ENCODE measurements at places on chromosomes 12 and 14. TPM values are rescaled to one million over a fixed set of nuclear protein-coding genes. Genes with fewer than 3 reads are reported as not detected.

The COCH gene
- total RNA-seq = 25.7 TPM

The KRT85 gene
- not detected for total RNA-seq

The RNASE2 gene
- not detected for total RNA-seq

The SPX gene
- 3.9 TPM for total RNA-seq

The DENND5B gene
- 10.6 TPM for total RNA-seq

The ACACB gene
- total RNA-seq = 11.0 TPM

The COA8 gene
- 51.9 TPM for total RNA-seq

The TAS2R13 gene
- total RNA-seq = not detected

The SLC38A2 gene
- total RNA-seq = 144 TPM

The ALX1 gene
- total RNA-seq = 4.4 TPM

The CDK17 gene
- 12.1 TPM for total RNA-seq

The PLD4 gene
- total RNA-seq = not detected

The ZDHHC22 gene
- total RNA-seq = 0.20 TPM

All from A549 treated with dexamethasone at 1 μM for 4 hours (cell line).